CD4-positive, alpha-beta T cell treated with Interleukin-17A for 1 hour (primary cell): ENCODE measurements at places on chromosomes 7 and 10.
A peak's percentile ranks its signal among the peaks of the same experiment; 100 is the strongest.

DNA sequence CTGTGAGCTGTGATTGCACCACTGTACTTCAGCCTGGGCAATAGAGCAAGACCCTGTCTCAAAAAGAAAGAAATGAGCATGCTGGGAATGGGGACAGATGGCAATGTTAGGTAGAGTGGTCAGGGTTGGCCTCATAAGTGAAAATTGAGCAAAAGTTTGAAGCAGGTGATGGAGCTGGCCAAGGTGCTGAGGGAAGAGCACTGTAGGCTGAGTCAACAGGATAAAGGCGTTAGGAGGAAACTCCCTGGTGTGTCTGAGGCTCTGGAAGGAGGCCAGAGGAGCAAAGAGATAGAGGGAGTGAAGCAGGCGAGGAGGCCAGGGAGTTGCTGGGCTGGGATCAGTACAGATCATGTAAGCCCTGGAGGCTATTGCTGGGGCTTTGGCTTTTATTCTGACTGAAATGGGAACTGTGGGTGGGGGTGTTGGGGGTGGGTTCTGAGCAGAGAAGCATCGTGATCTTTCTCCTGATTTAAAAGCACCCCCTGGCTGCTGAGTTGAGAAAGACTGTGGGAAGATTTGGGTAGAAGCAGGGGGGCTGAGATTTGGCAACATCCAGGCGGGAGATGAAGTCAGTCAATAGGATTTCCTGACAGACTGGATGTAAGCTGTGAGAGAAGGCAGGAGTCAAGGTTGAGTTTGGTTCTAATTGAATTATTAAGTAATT lies 52.5 kb upstream of the VKORC1L1 start:
- no peak for DNase-seq

DNA sequence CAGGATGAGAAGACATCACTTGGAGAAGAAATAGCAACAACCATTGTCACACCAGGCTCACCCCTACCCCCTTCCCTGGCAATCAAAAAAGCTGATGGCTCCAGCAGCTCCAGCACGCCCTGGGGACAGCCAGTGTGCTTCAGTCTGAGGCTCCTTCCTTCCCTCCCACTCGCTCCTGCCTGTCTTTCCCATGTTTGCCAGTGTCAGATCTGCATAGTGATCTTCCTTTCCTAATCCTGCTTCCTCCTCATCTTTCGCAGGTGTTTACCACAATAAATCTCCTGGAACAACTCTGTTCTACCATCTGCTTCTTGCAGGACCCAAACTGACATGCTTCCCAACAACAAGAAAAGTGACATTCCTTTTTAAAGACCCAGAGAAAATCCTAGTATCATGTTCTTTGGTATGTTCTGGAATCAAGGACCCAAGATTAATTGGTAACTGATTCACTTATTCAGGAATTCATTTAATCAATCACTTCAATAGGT lies 57.1 kb downstream of the STEAP1B start:
- no peak for DNase-seq

DNA sequence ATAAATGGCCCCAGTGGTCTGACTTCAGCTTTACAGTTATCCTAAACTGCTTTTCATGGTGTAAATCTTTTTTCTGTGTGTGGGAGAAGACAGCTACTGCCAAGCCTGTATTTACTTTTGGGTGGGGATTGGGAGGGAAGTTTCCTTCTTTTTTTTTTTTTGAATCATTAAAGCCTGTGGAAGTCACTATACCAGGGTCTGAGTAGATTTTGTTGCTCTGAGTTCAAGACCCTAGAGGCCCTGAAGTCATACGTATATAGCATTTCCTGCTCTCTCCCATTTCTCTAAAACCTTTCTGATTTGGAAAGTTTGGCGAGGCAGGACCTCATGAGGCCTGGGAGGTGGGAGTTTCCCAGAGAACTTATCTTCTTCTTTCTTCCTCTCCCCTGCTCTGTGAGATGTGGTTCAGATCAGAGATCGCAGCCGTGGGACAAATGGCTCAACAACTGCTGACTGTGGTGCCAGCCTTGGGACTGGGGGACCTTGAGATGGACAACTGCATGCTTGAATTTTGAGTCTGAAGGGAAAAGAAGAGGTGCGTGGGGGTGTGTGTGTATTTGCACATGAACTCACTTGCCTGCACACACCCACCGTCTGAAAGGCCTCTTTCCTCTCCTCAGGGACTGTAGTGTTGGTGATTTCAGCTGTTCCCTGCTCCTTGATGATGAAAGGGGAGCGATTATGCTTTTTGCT lies 18.1 kb downstream of the LRMDA start:
- DNase-seq: no peak

- DNase-seq: no peak
Observed at GRCh38 chr10:89042562-89042961, 52.0 kb downstream of the FAS start.

- DNase-seq: no peak
Observed at GRCh38 chr7:39073432-39073831, 95.7 kb downstream of the POU6F2 start.

- DNase-seq: no peak
Observed at GRCh38 chr7:123883154-123883553, 38.2 kb downstream of the HYAL4 start.

DNA sequence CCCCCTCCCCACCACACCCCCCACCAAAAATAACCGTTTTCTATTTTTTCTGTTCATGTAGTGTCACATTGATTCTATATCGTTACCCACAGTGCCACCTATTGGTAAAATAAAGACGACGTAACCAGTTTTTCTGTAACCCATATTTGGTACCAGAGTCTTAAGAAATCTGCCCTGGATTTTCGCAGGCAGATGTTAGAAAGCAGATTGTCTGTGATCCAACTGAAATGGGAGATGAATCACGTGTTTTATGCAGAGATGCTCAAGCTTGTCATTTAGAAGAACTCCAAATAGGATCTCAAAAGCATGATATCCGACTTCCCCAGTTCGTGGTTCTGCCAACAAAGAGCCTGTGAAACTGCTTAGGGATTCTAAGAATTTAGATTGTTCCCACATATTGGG lies 261.1 kb upstream of the CSTF2T start:
- DNase-seq: peak; percentile 34
